Breast epithelium (tissue), 4 donors: ENCODE measurements at places on chromosomes 4 and X. TPM values are rescaled to one million over a fixed set of nuclear protein-coding genes. Genes with fewer than 3 reads are reported as not detected.
A peak's percentile ranks its signal among the peaks of the same experiment; 100 is the strongest.

DNA sequence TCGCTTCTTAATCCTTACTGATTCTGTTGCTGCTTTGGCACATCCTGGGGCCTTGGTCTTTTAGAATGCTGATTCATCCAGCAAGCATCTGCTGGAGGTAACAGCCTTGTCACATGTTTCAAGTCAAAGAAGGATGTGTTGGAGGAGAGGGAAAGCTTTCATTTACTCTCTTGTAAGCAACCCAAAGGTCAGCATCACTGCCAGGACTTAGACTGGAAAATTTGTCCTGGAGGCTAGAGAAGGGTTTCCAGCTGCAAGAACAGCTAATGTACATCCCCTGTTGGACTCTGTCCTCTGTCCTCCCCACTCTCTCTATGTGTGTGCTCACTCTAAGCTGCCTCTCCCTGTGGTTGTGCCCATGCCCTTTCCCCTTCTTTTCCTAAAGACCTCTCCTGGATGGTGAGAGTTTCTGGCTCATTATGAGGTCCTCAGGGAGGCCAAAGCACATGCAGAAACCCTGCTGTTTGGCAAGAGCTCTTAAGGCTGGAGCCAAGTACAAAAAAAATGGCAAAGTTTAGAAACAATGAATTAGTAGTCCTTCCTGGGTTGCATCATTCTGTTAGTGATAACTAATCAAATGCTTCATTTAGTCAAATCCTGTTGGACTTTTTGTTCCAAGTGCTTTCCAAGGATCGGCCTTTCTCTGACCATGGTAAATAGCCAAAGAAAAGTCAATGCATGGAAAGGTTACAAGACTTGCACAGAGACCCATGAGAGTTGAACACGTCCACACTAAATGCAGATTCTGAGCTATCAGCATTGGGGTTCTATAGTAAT lies 13.4 kb upstream of the SRPX start:
- H3K27me3 ChIP-seq = no peaks in the 10 kb centered on the region
- DNase-seq = no peak
- H3K36me3 ChIP-seq = no peaks in the 10 kb centered on the region

- H3K4me3 ChIP-seq = no peak overlapping the region
- no peaks in the 10 kb centered on the region for H3K27me3 ChIP-seq
- no peak for DNase-seq
These were observed 155.9 kb upstream of the RASGEF1B start for GRCh38 chr4:81627590-81627989.

NWD2 gene
- total RNA-seq = 0.66 TPM

DNA sequence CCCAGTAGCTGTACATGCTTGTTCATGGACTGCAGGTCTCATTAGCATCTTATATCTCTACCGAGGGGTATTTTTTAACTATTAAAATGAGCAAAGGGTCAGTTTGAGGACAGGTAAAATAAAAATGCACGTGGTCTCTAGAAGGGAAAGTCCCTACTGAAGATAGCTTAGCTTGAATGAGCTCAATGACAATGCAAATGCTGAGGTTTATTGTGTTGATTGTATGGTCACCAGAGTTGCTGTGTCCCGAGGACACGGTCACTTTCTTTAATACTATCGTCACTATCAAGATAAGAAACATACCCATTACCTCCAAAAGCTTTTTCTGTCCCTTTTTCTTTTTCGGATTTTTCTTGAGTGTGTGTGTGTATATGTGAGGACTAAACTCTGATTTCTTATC lies 250.5 kb upstream of the PRKX start:
- H3K4me1 ChIP-seq = no peaks in the 10 kb centered on the region
- H3K27me3 ChIP-seq = no peaks in the 10 kb centered on the region
- no peak overlapping the region for H3K4me3 ChIP-seq
- DNase-seq = no peak

DNA sequence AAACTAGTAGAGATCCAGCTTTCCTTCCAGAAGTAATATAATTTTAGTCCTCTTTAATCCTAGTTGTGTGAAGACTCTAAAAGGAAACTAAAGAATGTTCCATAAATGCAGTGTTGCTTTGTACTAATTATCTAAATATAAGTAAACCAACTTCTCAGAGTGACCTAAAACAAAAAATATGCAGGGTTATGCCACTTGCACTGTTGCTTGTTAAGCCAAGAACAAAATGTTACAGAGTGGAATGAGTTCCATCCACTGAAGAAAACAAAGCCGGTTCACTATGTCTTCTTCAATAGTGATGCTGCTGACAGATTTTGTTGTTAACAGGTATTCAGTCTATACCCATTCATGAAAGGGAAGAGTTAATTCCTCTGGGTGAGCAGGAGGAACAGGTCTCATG lies 252.0 kb upstream of the DIAPH2 start:
- H3K27ac ChIP-seq = no peak overlapping the region
- H3K27me3 ChIP-seq = peaks cover 22% of the 10 kb centered on the region
- no peaks in the 10 kb centered on the region for H3K4me1 ChIP-seq
- no peak for DNase-seq

DNA sequence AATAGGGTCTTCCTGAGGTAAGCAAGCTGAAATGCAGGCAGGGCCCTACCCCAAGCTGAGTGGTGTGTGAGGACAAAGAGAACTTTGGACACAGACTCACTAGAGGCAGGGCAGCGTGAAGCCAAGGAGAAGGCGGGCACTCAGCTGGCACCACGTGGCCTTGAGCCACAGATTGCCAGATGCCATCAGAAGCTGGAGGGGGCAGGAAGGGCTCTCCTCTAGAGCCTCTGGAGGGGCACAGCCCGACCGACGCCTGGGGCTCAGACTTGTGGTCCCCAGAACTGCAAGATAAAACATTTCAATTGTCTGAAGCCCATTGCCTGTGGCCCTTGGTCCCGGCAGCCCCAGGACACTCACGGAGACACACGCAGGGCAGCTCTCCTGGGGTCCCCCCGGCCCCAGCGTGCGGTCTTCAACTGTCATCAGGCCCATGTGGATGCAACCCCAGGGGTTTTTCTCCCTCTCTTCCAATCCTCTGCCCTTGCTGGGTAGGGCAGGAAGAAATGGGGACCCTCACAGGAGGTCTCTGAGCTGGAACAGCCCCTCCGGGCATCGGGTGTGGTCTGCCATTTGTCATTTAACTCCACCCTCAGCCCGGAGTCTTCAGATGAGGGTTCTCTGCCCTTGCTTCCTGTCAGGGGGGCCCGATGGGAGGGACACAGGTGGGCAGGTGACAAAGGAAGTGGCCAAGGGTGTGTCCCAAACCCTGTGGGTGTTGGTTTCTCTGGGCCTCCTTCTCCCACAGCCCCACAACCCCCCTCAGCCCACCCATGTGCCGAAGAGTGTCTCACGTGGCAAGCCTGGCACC lies 22.2 kb downstream of the HMX1 start:
- H3K4me3 ChIP-seq = no peak overlapping the region
- H3K36me3 ChIP-seq = no peaks in the 10 kb centered on the region
- no peak overlapping the region for H3K27ac ChIP-seq
- no peak for DNase-seq
- no peaks in the 10 kb centered on the region for H3K4me1 ChIP-seq

RAB39B gene
- 0.32 TPM for total RNA-seq

GRCh38 chr4:7193030-7193958 lies 956 bp downstream of the SORCS2 start:
- H3K4me1 ChIP-seq = peaks cover 9% of the 10 kb centered on the region
- no peak overlapping the region for H3K27ac ChIP-seq
- peaks cover 58% of the 10 kb centered on the region for H3K27me3 ChIP-seq
- peak; percentile 50 for DNase-seq
- H3K4me3 ChIP-seq = peak overlapping the region; percentile 49

- H3K36me3 ChIP-seq = no peaks in the 10 kb centered on the region
- no peaks in the 10 kb centered on the region for H3K27me3 ChIP-seq
- no peak overlapping the region for H3K4me3 ChIP-seq
- DNase-seq = no peak
These were observed 60.2 kb downstream of the SLIT2 start for GRCh38 chr4:20311856-20312255.

DNA sequence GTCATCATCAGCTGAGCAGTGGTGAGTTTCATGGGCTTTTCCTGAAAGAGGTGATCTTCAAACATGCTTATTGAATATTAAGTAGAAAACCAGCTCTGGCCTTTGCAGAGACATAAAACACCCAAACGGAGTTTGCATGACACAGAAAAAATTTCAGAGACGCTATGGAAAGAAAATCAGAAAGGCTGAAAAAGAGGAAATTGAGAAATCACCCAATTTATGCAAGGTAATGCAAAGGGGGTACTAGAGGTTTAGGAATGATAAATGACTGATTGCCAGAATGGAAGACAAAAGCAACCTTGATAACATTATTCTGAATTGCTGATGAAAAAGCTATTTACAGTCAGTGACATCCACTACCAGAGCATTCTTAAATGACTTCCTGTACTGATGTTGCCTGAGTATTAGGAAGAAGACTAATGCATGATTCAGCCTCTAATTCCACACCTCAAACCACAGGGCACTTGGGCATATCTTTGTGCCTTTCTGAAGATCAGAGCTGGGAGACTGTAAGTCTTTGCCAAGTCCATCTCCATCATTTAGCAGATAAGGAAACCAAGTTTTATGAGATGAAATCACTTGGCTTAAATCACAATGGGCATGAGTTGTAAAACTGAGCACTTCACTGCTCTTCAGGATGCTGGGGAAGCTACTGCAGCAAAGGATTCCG lies 565.7 kb downstream of the PPARGC1A start:
- no peaks in the 10 kb centered on the region for H3K36me3 ChIP-seq
- no peak overlapping the region for H3K4me3 ChIP-seq
- H3K27ac ChIP-seq = no peak overlapping the region
- DNase-seq = no peak
- H3K27me3 ChIP-seq = no peaks in the 10 kb centered on the region

- no peaks in the 10 kb centered on the region for H3K27me3 ChIP-seq
- no peak overlapping the region for H3K4me3 ChIP-seq
- DNase-seq = no peak
- no peak overlapping the region for H3K27ac ChIP-seq
- no peaks in the 10 kb centered on the region for H3K36me3 ChIP-seq
- no peaks in the 10 kb centered on the region for H3K4me1 ChIP-seq
These were observed 75.4 kb upstream of the SCOC start for GRCh38 chr4:140298001-140298400.

DNA sequence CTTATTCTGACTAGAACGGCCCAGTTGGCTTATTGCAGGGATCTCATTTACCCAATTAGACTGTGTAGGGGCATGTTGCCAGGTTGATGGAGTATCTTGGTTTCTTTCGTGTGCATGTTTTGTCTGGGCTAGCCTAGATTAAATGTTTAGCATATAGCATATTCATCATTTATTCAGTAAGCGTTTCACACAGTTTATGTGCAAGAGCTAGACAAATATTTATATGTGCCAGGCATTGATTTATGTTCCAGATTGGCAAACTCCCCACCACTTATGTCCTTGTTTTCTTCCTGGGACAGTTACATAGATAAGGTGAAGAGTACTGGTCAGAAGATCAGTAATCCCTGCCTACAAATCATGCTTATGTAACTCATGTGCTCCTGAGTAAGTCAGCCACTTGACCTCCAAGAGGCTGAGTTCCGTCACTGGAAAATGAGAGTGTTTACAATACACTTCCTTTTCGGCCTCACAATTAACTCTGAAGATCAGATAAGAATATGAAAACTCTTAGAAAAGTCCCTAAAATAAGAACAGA lies 57.2 kb downstream of the RUFY3 start:
- no peaks in the 10 kb centered on the region for H3K36me3 ChIP-seq
- DNase-seq = no peak
- H3K27me3 ChIP-seq = no peaks in the 10 kb centered on the region
- H3K4me1 ChIP-seq = no peaks in the 10 kb centered on the region

GAGE12J gene
- not detected for total RNA-seq

DNA sequence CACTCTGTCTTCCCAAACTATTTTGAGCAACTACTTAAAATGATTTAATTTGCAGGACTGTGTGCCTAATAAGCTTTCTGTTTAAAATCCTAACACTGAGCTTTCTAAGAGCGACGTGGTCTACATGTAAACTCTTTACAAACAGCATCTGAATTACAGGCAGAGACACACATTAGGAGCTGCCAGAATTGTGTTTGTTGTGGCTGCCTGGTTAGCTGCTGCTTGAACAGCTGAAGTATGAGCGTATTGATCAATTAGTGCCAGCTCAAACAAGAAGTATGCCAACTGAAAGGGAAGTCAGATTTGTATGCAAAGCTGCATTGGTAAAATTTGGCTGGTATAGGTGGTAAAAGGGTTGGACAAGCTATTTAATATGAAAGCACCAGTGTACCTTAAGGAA lies 384.4 kb downstream of the PCDH7 start:
- H3K36me3 ChIP-seq = no peaks in the 10 kb centered on the region
- no peak overlapping the region for H3K4me3 ChIP-seq
- no peak overlapping the region for H3K27ac ChIP-seq
- no peaks in the 10 kb centered on the region for H3K4me1 ChIP-seq

DNA sequence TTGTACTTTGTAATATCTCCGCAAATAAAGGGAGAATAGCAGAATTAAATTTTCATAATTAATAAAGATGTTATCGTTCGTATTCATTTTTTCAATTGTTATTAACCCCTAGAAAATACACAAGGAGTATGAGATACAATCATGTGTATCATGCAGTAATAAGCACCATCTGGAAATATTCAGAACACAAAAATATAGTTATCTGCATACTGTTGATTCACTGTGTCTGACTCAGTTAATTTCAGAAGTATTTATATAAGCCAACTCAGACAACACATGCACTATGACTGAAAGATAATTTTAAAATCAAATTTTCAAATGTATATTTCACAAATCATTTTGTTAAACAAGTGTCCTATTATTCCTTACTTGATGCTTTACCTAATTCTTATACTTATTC lies 1954.8 kb downstream of the ARAP2 start:
- no peaks in the 10 kb centered on the region for H3K4me1 ChIP-seq
- no peak overlapping the region for H3K27ac ChIP-seq
- H3K4me3 ChIP-seq = no peak overlapping the region
- peaks cover 4% of the 10 kb centered on the region for H3K36me3 ChIP-seq
- no peaks in the 10 kb centered on the region for H3K27me3 ChIP-seq

GAGE1 gene
- total RNA-seq = not detected

DNA sequence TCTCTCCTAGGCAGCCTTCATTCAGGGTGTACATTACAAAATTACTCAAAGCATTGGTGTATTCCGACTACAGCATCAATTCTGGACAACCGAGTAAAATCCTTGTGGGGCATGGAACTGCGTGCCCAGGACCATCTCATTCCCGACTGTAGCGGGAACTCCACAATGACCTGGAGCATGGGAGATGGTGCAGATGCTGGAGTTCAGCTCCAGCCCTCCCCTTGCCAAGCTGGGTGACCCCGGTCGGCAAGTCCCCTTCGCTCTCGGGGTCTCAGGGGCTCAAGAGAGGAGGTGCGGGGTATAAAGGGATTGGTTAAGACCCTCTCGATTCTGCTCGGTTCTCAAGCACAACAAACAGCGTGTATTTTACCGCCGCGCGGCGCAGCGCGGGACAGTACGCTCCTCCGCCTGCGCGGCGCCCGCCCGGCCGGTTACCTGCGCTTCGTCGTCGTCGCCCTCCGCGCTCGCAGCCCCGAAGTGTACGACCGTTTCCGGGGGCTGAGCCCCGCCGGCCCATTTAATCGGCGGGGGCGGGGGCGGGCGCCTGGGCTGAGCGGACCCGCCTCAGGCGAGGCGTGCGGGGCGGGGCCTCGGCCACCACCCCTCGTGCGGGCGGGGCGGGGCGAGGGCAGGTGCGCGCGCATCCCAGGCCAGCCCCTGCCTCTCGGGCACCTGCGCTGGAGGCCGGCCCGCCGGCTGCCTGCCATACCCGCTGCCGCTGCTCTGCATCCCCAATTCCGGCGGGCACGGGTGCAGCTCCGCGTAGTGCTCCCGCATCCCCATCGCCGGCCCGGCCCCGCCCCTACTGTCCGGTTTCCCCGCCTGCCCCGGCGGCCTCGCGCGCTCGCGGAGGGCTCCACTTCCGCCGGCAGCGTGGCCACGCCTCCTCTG lies at the start of gene G6PD:
TSS of gene G6PD (minus strand) at position 493 of the 891 bp plus-strand sequence. CDS start 691 bp downstream, outside the sequence.
- no peaks in the 10 kb centered on the region for H3K36me3 ChIP-seq
- peak within 1 kb of the TSS; percentile 85 for H3K27ac ChIP-seq
- DNase-seq = peak; percentile 70
- H3K4me3 ChIP-seq = peak within 1 kb of the TSS; percentile 57
- no peaks in the 10 kb centered on the region for H3K4me1 ChIP-seq
- no peaks in the 10 kb centered on the region for H3K27me3 ChIP-seq

SLC6A14 gene
- 6.2 TPM for total RNA-seq

COL25A1 gene
- total RNA-seq = 2.8 TPM
